NCI-H748 treated with DMSO at 0.1 percent for 48 hours (cell line): ENCODE measurements at places on chromosomes 7 and 10.

DNA sequence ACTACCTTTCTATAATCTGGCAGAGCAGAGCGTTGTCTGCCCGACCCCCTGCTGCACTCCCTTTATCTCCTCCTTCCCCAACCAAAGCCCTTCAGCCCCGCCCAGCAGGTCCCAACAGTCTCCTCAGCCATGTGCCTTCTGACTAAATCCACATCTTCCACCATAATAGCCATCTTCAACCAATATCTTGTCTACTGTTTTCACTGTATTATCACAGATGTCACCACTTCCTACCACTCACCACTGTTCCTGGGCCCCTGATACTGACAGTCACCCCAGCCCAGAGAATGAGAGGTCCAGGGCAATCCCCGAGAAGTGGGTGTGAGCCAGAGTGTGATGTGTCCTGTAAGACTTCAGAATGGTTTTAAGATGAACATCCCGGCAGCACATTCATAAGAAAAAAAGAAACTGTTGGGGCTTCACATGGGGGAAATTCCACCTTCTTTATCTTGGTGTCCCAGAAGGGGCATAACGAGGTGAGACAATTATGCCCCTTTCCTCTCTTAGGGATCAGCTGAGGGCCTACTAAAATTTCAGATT lies 25.3 kb downstream of the CCDC6 start:
- no peak for DNase-seq

GRCh38 chr10:98163941-98164340 lies 29.5 kb downstream of the R3HCC1L start:
- DNase-seq, result no peak

- no peak for DNase-seq
Measured at GRCh38 chr10:98420786-98421185, 5.8 kb upstream of the PYROXD2 start.

DNA sequence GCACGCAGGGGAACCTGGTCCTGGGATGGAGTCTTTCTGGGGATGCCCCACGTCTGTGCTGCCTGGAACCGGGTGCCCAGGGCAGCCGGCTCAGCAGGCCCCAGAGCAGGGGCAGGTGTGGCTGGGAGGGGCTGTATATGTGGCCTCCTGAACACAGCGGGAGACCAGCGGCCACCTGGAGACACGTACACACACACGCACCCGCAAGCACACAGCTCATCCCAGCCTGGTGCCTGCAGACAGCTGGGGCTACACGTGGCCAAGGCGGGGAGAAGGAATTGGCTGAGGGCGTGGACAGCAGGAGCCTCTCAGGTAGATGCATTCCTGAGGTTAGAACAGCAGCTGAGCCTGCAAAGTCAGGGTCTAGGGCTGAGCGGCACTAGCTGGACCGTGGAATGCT lies 14.0 kb downstream of the ADAM8 start:
- DNase-seq, result peak; percentile 2

DNA sequence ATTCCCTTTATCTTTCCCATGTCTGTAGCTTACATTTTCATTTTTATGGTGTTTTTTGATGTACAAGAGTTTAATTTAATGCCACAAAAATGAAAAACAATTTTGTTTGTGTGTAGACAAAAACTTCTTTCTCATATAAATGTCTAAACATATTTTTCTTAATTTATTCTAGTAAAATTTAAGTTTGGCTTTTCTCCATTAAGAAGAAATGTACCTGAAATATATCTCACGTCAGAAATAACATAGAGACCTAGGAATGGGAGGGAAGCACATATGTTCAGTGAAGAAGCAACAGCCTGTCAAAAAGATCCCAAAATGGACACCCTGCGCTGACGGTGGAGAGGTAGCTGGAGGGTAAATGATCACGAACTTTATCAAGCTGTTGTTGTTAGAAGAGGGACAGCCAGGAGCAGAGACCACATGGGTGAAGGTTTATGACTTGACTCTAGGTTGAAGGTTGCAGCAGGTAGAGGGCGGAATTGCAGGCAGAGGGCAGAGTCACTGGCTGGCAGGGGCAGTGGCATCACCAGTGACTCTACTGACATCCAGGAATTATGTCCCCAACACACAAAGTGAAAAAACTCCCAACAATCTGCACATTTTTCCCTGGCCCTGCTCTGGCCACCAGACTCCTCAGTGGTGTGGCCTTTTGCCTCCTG lies 225.9 kb upstream of the PRSS58 start:
- DNase-seq, result no peak

GRCh38 chr7:50479743-50480517 lies 29.8 kb upstream of the FIGNL1 start:
- DNase-seq, result no peak

- no peak for DNase-seq
Measured at GRCh38 chr7:51297986-51298385, 18.6 kb downstream of the COBL start.

- DNase-seq, result no peak
Measured at GRCh38 chr7:134422008-134422407, 36.9 kb downstream of the AKR1B1 start.

DNA sequence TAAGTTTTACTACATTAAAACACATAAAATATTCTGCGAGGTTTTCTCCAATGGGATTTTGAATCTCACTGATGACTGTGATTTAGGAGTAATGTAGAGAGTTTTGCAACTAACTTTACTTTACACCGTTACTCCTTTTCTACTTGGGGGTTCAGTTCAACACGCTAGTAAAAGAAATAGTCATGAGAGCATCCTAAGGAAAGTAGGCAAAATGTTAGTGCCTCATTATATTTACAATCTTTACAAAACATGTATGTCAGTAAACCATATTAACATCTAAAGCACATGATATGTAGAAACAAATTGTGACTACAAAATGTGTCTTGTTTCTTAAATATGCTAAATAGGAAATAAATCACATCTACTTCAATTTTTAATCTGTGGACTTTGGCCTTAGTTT lies 6.0 kb downstream of the MEOX2 start:
- DNase-seq, result peak; percentile 74

DNA sequence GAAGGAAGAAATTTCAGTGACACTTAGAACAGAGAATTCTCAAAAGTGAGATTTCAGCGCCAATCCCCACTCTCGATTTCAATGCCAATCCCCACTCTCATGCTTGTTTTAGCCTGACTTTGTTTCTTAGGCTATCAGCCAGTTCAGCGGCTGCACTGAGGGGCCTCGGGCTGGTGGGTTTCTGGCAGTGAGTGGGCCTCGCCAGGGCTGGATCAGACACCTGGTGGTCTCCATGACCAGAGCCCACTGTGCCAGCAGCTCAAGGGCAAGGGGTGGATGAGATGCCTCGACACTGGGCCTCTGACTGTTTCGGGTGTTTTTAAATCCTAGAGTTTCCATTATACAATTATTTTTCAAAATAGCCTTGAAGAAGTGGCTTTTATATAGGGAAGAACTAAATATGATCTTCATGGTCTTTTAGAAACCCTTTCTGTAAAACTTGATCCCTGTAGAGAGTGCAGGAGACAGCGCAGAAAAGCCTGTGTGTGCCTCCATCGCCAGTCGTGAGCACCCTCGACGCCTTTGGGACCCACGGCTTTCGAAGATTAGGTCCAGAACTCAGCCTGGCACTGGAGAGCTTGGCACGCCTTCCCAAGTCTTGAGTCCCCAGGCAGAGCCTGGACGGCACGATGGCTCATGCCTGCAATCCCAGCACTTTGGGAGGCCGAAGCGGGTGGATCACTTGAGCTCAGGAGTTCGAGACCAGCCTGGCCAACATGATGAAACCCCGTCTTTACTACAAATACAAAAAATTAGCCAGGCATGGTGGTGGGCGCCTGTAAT lies 76.2 kb downstream of the INPP5A start:
- DNase-seq, result no peak

DNA sequence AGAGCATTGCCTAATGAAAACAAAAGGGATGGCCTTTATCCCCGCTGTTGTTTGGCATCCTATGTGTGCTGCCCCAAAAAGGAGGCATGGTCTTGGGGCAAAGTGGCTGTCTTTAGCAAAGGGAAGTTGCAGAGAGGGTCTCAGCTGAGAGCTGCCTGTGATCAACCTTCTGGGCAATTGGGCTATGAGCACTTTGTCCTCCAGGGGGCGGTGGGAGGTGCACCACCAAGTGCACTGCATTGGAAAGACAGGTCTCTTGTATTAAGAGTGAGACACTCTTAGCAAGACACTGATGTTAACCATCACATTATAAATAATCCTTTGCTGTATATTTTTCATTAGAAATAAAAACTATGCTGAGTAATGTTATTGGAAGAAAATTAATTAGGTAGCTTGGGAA lies 314.8 kb downstream of the POM121L12 start:
- DNase-seq, result peak; percentile 13

DNA sequence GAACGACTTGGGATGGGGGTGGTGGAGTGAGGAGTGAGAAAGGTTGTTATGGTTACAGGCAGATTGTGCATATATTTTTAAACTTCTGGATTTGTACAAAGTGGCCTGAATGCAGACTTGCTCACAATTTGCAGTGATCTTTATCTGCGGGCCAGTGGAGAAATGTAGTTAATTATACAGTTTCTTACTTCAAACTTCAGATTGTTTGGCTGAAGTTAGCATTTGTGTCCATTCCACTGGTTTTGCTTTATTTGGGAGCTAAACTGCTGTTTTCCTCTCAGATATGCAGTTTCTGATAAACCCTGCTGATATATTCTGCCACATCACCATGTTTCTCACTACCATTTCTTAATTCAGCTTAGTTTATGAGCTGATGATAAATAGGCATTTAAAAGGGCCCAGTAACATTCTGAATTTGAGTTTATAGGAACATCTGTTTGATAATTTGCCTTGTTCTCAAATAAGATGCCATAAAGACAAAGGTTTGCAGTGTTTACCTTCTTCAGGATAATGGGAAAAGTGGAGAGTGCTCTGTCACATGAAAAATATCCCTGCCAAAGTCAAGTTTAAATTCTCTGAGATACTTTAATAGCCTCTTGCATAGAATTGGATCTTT lies 170.1 kb downstream of the ST7 start:
- no peak for DNase-seq
